ENCODE measurements at places on chromosomes 16 and 17.
A peak's percentile ranks its signal among the peaks of the same experiment; 100 is the strongest.

DNA sequence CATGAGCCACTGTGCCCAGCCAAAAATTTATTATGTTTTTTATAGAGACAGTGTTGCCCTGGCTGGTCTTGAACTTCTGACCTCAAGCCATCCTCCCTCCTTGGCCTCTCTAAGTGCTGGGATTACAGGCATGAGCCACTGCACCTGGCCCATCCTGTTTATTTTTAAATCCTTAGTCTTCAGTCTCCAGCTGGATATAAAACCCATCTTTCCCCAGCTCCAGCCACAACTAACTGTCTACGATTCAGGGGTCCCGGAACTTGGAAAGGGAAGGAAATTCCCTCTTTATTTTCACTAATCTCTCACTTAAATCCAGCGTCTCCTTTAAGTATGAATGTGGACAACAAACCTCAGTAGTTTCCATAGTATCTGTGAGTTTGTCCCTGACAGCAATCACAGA is 62.2 kb downstream of the IQCK start:
- no peak for DNase-seq

DNA sequence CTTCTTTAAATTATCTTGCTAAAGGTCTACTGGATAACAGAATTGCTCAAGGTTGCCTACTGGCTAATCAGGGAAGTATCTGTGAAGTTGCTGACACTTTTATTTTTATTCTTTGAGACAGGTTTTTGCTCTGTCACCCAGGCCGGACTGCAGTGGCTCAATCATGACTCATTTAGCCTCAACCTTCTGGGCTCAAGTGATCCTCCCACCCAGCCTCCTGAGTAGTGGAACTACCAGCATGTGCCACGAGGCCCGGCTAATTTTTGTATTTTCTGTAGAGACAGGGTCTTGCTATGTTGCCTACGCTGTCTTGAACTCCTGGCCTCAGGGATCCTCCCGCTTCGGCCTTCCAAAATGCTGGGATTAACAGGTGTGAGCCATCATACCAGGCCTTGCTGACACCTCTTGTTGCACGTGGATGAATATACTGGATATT is 43.1 kb downstream of the GLG1 start:
- no peak for DNase-seq

- DNase-seq = no peak
Observed at GRCh38 chr17:34099859-34100515, 155.1 kb upstream of the CCL2 start.

DNA sequence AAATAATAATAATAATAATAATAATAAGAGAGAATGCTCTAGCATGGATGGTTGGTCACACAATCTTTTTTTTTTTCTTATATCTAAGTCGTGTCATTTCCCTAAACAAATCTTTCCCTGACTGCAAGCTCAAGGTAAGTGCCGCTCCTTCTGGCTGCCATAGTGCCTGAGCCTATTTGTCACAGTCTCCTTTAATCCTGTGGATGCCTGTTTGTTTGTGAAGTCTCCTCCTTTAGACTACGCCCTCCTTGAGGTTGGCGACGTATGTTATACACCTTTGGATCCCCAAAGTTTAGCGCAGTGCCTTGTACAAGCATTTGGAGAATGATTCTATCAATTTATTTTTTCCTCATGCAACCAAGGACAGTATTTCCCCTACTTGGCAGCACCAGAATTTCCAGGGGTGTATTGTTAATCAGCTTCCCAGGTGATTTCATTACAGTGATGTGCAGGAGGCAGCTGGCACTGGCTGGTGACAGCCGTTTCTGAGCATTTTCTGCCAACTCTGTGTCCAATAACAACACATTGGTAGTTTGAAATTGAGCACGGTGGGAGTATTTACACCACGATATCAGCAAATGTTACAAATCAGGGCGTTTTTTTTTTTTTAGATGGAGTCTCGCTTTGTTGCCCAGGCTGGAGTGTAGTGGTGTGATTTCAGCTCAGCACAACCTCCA is 26.6 kb downstream of the TMEM238L start:
- DNase-seq = no peak

- peak; percentile 88 for DNase-seq
Observed at GRCh38 chr16:70746708-70747424, 54.1 kb downstream of the VAC14 start.

- peak; percentile 70 for DNase-seq
Observed at GRCh38 chr16:79600638-79601091, at the start of gene MAF. TSS of gene MAF (minus strand) at chr16:79600737. CDS start at chr16:79599902, 835 bp downstream.

GRCh38 chr16:25109643-25110042 is 1.9 kb upstream of the LCMT1 start:
- no peak for DNase-seq

DNA sequence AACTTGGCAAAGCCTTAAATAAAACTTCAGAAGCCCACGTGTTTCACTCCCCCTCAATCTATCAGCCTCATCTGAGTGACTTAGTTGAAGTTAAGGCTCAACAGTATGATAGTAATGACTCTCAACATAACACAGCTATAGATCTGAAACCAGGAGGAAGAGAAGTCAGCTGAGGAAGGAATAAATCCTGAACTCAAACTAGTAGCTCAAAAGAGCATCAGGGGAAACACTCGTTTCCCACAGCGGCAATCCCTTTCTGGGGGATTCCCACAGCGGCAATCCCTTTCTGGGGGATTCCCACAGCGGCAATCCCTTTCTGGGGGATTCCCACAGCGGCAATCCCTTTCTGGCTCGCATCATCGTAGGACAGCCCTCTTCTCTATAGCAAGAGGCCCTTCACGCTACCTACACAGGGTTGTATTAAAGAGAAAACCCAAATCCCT is 56.8 kb downstream of the ZZEF1 start:
- DNase-seq = no peak

DNA sequence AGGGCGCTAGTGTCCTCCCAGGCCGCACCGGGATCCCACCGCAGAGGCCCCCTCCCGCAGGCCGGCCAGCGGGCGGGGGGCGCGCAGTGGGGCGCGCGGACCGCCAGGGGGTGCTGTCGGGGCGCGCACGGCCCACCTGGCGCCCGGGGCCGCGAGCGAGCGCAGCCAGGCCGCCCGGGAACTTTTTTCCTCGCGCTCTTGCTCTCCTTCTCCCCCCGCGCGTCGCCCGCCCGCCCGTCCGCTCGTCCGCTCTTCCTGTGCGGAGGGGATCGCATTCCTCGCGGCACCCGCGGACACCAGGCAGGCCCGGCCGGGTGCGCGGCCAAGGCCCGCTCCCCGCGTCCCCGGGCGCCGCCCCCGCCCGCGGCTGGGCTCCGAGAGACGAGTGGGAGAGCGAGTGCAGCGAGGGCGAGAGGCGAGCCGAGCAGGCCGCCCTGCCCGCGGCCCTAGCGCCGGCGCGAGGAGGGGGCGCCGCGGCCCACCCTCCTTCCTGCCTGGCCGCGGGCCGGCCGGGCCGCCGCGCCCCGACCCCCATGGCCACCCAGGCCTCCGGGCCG is at the start of gene RAI1:
TSS of gene RAI1 (plus strand) at position 272 of the 557 bp plus-strand sequence. CDS start 111,491 bp downstream, outside the sequence.
- no peak for DNase-seq
